Activated CD8-positive, alpha-beta T cell treated with anti-CD3 and anti-CD28 coated beads for 36 hours (primary cell): ENCODE measurements at places on chromosomes 3 and 15. TPM values are rescaled to one million over a fixed set of nuclear protein-coding genes. Genes with fewer than 3 reads are reported as not detected.

DNA sequence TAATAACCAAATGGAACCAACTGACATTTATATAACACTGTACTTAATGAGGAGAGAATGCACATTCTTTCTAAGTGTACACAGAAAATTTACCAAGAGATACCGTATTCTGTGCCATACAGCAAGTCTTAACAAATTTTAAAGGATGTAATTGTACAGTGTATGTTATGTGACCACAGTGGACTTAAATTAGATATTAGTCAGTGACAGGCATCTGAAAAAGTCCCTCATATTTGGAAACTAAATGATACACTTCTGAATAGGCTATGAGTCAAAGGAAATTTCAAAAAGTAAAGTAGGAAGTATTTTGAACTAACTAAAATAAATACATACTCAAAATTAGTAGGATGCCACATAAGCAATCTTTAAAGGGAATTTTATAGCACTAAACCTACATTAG is 59.6 kb upstream of the P3H2 start:
- DNase-seq = no peak

- DNase-seq = no peak
Observed at GRCh38 chr15:101105059-101105891, 146.6 kb downstream of the CHSY1 start.

Gene ETV5
- total RNA-seq = 1.4 TPM

GRCh38 chr3:178140531-178141304 is 395.5 kb upstream of the KCNMB2 start:
- DNase-seq = no peak

- DNase-seq = peak; percentile 20
Observed at GRCh38 chr15:90930861-90931574, 1.3 kb downstream of the HDDC3 start.

DNA sequence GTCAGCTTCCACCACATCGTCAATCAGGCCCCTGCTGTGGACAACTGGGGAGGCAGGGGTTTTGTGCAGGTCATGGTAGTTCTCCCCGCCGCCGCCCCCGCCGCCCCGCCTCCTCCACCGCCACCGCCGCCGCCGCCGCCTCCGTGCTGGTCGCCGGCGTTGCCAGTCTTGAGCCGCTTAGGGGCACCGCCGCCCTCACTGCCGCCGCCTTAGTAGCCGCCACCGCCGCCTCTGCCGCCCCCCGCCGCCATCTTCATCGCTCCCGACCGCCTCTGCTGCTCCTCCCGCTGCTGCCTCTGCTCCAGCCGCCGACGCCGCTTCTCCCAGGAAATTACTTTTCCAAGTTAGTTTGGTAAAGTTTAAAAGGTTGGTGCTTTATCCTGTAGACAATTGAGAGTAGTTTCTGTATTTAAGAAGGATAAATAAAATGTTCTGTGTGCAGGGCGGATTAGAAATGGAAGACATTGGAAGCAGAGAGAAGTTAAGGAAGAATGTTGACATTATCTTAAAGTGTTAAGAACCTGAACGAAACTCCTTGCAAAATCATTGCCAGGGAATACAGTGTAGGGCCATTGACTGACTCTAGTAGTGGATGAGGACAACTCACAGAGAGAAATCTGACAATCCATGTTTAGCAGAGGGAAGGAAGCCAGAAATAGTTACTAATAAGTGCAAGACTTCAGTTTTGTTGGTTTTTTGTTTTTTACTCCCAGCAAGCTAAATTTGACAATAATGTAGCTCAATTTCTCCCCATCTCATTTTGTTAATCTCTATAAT is 53.0 kb upstream of the GOLGA8A start:
- no peak for DNase-seq

- DNase-seq = peak; percentile 29
Observed at GRCh38 chr3:25725810-25726209, 57.4 kb downstream of the NGLY1 start.

Gene ZNF774
- 1.4 TPM for total RNA-seq

DNA sequence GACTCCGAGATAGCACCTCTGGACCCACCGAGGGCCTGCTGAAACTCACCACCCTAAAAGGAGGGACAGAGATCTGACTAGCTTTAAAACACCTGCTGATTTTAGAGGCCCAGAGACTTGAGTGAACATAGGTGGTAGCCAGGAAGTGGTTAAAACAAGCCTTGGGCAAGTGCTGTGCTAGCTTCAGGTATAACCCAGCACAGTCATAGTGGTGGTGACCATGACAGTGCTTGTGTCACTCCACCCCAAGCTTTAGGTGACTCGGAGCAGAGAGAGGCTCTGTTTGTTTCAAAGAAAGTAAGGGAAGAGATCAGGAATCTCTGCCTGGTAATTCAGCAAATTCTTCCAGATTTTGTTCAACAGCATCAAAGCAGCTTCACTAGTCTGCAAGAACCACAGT is 641.1 kb upstream of the BCHE start:
- no peak for DNase-seq

- no peak for DNase-seq
Observed at GRCh38 chr3:156638271-156638670, 36.1 kb upstream of the TIPARP start.

DNA sequence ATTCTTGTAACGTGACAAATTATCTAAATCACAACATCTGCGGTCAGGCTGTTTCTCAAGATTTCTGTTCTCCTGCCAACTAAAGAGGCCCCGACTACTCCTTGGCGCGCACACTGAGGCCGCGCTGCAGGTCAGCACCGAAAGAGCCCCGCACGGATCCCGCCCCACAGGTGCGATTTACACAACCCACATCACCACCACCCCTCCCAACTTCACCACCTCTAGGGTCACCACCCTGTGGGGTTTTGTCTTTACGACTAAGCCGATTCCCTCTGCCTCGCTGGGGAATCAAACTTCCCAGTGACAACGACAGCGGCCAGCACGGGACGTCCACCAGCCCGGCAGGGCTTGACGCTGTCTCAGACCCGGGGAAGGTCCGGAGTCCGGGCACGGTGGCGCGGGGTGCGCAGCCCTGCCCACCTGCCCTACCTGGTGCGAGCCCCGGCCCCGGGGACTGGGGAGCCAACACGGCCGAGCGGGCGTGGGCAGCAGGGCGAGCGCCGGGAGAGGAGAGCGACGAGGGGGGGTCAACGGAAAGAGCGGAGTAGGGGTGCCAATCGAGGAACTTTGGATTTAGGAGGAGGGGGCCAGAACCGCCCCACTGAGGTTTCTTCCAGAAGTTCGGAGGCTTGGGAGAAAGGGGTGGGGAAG is 764 bp downstream of the UACA start:
- DNase-seq = peak; percentile 3

- DNase-seq = no peak
Observed at GRCh38 chr3:135739779-135740178, 225.7 kb upstream of the PPP2R3A start.

DNA sequence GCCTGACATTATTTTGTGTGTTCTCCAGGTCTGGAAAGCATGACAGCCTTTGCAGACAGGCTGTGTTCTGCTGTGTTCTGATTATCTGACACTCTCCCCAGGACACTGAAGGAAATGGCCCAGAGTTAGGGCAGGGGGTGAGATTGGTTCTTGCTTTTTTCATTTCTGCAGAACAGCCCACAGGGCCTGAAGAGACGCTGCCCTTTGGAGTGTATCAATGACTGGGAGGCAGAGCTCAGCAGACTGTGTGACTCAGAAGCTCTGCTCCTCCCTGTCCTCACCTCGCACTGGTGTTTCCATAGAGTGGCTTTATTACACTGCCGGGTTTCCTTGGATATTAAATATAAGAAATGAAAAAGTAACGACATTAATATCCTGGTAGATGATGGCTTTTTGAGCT is 523.6 kb downstream of the NTRK3 start:
- DNase-seq = no peak

GRCh38 chr3:56135941-56136340 is 332.3 kb downstream of the ERC2 start:
- DNase-seq = no peak

Gene RNU6-1
- total RNA-seq = not detected

GRCh38 chr3:126152458-126152857 is 27.9 kb downstream of the ALDH1L1 start:
- DNase-seq = no peak

GRCh38 chr3:129006864-129007263 is 5.8 kb downstream of the EFCC1 start:
- no peak for DNase-seq

DNA sequence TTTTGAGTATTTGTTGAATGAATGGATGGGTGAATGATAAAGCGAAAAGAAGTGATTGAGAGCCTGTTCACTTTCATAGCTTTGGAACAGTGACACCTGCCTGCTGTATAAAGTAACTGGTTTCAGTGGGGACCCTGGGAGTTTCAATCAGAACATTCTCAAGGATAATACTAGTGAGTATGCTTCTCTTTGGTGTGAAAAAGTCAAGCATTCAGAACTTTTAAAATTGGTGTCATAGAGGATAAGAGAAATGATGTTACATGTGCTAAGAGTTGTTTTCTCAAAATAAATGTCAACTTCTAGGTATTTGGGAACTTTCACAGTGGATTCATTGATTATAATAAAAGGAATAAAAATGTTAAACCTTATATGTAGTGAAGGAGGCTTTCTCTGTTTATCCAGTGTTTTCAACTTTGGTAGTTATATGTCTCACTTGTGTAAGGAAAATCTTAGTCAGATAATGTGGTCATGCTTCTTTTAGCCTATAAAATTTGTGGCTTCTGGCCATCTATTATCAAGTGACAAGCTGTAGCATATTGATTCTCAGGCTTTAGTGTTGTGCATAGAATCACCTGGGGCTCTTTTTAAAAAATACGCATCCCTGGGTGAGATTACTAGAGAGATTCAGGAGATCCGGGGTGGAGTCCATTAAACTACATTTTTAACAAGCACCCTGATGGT is 11.9 kb downstream of the LRCH3 start:
- no peak for DNase-seq

DNA sequence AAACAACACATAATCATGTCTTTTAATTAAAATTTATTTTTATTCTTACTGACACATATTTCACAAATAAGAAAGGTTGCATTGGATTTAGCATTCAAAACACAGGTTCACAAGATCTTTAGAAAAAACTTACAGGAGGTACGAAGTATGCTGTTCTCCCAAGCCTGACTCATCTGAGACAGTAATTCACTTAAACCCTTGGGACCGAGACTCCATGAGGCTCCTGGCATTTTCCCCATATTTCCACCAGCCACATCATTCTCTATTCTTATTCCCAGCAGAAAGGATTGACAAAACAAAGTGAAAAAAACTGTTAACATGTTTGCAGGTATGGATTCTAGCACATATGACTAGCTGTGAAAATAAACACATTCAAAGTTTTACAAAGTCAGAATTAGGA is 52.6 kb downstream of the CNTN3 start:
- no peak for DNase-seq

Gene NEK11
- 1.6 TPM for total RNA-seq

DNA sequence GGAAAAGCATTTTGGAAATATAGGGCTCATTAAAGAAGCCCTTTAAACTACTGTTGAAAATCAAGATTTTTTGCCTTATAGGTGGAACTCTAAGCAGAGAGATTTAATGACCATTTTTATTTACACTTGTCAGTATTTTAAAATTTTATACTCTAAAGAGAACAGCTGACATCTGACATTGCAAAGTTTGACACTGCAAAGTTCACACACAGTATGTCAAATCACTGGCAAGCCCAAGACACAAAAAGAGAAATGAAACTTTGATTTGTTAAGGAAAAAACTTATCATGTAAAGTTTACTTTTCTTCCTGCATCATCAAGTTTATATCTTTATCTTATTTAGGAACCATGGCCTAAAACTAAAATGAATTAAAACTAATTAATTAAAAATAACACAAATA is 40.2 kb downstream of the DPH6 start:
- no peak for DNase-seq

DNA sequence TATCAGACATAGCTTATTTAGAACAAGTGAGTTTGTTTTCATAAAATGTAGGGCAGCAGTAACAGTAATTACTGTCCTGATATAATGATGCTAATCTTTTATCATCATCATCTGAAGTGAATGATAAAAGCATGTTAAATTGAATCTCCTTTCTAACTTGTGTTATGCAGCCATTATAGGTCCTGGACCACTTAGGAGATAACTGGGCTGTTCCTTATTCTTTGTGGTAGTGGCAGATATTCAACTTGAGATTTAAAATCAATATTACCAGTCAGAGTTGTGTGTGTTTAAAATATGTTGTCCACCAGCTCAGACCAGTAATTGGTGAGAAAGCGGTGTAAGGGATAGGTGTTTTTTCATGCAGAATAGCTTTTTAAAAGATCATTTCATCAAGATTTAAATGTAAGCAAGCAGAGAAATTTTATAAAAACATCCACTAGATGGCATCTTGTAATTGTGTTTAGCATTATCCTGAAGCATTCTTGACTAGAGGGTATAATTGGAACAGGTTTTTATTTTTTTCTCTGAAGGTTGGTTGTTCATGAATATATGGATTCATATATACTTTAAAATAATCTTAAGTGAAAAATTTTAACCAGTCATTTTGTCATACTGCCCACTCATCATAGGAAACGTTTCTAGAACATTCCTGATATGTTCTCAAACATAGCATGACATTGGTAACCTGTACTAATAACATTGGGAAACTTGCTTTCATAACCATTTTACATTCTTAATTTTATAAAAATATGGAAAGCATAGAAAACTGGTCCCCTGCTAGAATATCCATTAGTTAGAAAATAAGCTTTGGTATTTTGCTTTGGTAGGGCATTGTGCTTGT is 153.9 kb downstream of the BBX start:
- no peak for DNase-seq

DNA sequence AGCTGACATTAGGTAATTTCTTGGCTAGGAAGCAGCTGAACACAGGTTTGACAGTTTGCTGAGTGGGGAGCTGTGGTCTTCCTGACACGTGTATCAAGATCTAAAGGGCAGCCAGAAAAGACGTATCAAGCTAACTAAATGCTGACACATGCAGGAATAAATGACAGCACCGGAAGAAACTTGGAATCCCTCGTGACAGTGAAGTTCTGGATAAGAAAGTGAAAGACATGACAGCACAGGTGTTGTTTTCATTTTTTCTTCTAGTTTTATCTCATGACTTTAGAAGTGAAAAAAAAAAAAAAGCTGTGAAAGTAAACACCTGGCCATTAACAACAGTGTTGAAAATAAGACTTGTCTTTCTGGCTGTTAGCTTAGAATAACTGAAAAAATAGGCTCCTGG is 48.7 kb downstream of the FGF7 start:
- DNase-seq = peak; percentile 5

GRCh38 chr15:29081781-29082180 is 187.8 kb downstream of the NSMCE3 start:
- DNase-seq = no peak

DNA sequence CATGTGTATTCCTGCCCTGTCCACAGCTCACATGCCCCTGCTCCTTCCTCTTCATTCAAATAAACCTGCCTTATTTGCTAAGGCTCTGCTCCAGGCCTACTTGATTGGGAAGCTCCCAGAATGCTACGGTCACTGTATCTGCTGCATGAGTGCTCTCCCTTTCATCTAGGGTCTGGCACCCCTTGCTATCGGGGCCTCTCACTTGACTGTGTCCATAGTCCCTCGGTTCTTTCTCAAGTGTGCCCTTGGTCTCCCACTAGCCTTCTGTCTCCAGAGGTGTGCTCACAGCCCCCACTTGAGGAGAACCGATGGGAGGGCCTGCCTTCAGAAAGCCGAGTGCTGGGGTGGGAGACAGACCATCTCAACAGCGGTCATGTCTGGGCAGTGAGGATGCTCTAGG is 57.4 kb upstream of the NMNAT3 start:
- DNase-seq = no peak
